ENCODE measurements at places on chromosomes 6 and 20.

DNA sequence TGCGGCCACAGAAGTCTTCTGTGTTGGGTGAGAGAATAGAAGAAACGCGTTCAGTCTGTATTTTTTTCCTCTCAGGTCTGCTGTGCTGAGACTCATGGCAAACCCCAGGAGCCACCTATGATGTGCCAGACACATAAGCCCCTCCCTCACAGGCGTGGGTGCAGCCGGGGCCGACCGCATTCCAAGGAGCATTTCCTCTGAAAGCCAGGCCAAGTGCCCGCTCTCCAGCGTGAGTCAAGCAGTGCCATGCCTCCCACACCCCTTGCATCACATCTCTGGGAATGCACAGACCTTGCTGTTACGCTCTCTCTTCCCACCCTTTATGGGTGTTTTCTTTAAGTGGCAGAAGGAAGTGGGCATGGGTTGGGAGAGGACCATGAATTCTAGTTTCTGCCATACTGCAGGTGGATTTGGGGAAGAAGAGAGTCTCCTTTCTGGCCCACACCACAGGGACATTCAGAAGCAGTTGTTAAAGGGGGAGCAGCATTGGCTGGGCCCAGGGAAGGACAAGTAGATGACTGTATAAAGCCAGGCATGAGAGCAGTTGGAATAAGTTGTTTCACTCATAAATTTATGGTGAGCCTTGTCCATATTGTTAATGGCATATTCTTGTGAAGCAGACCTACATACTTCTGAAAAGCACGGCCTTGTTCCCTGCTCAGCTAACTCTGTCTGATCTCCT is 37.1 kb upstream of the TFAP2A start:
- DNase-seq = no peak

GRCh38 chr20:47438464-47439381 is 63.0 kb upstream of the NCOA3 start:
- peak; percentile 64 for DNase-seq

- no peak for DNase-seq
Observed at GRCh38 chr6:118886641-118887040, 7.3 kb upstream of the ASF1A start.

DNA sequence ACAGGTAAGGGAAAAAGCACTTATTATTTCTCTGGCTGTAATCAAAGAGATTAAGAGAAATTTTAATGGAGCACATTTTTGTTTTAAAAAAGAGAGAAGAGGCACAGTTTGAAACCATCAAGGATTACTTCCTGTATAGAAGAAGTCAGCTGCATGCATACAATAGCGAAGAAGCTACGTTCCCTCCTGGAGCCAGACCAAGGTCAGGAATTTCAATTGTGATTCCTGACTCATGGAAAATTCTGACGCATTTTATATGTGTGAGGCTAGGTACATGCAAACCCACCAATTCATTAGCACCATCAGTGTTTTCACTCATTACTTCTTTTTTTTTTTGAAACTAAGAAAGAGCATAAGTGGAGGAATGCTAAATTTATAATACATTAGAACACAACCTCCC is 232.7 kb upstream of the SGK1 start:
- no peak for DNase-seq

- DNase-seq = no peak
Observed at GRCh38 chr20:43323592-43323991, 133.9 kb upstream of the PTPRT start.

GRCh38 chr6:137261361-137261760 is 42.2 kb upstream of the IFNGR1 start:
- no peak for DNase-seq
